ENCODE measurements at places on chromosomes 2 and 18. TPM values are rescaled to one million over a fixed set of nuclear protein-coding genes. Genes with fewer than 3 reads are reported as not detected.

- no peak overlapping the region for H3K4me3 ChIP-seq
- no peak overlapping the region for H3K27ac ChIP-seq
- H3K4me1 ChIP-seq, result no peaks in the 10 kb centered on the region
- no peaks in the 10 kb centered on the region for H3K36me3 ChIP-seq
- no peaks in the 10 kb centered on the region for H3K27me3 ChIP-seq
- DNase-seq, result no peak
Measured at GRCh38 chr18:42474577-42474976, 519.5 kb downstream of the PIK3C3 start.

The HSBP1L1 gene
- total RNA-seq, result 31.5 TPM

DNA sequence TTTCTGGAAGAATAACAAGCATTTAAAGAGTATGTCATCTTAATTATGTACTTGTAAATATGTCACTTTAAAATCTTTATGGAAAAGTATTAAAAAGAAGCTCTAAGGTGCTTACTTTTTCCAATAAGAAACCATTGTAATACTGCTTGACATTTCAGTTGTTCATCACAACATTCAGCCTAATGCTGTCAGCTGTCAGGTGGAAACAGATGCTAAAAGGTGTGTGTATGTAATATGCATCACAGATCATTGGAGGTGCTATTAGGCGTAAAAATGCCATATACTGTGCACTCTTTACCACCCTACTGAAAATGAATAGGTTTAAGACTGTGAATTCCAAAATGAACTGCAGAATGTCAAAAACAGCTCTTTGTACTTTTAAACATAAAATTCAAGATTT lies 40.3 kb downstream of the METTL8 start:
- no peak overlapping the region for H3K4me3 ChIP-seq
- H3K4me1 ChIP-seq, result no peaks in the 10 kb centered on the region
- no peak overlapping the region for H3K27ac ChIP-seq
- no peak for DNase-seq

The TDRD15 gene
- total RNA-seq, result 0.75 TPM

DNA sequence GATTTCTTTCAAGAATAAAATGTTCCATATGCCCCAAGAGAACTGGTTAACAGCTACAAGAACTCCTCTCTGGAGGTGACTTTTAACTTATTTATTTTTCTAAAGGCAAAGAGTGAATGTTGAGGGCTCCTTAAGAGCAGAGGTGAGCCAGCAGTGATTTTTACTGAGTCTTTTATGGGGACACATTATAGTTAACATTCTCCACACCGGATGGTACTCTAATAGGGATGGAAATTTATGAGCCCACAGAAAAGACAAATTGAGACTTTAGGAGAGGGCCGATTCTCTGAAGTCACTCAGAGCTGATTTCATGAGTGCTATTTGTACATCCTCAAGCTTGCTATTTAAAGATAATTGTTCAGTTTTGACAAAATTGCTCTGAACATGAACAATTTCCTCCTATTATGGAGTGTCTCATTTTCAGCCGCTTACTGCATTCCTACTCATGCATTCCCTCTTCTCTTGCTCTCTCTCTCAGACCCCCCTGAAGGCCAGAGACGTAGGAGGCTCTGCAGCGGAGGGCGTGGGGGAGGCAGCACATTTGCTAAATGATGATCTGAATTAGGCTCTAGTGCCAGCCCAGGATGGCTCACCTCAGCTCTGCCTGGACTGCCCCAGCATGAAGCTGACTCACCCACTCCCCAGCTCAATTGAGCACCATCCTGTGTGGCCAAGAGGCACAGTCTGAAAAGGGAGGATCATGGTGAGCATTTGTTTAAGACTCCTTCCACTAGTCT lies 5.9 kb upstream of the RPL37A start:
- H3K4me3 ChIP-seq, result no peak overlapping the region
- no peaks in the 10 kb centered on the region for H3K27me3 ChIP-seq
- H3K36me3 ChIP-seq, result no peaks in the 10 kb centered on the region
- H3K4me1 ChIP-seq, result no peaks in the 10 kb centered on the region

All from liver (tissue), 10 donors.